ENCODE measurements at places on chromosomes 2 and 18.

GRCh38 chr2:181563101-181563692 lies 93.7 kb downstream of the CERKL start:
- DNase-seq = no peak

DNA sequence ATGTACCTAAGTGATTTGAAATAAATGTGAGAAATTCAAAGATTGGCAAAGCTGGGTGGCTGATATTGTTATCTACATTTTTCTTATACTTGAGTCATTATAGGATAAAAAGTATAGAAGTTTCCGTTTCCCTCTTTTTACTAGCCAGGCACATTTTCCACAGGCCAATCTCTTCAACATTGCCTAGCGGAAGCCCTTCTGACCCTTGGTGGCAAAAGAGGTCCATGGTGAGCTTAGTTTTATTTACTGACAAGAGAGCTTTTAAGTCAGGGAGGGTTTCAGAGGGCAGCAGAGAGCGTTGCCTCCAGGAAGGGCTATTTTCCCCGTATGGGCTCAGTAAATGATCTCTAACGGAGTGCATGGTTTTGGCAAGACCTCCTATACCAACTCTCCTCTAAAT lies 15.1 kb upstream of the RHOB start:
- DNase-seq = no peak

- DNase-seq = no peak
Observed at GRCh38 chr2:38876407-38876806, 631 bp downstream of the MORN2 start.

- no peak for DNase-seq
Observed at GRCh38 chr2:29936020-29936419, 14.6 kb upstream of the ALK start.

- DNase-seq = no peak
Observed at GRCh38 chr2:211132573-211132972, 576.2 kb downstream of the CPS1 start.

Data from activated CD4-positive, alpha-beta T cell treated with anti-CD3 and anti-CD28 coated beads for 1 hour (primary cell).